Activated T-cell treated with anti-CD3 and anti-CD28 coated beads, Interleukin-2, amount 50 U/mL, for 24 hours (primary cell): ENCODE measurements at places on chromosomes 7 and 10.

GRCh38 chr10:63920926-63921325 lies 399.7 kb downstream of the REEP3 start:
- no peak for DNase-seq

DNA sequence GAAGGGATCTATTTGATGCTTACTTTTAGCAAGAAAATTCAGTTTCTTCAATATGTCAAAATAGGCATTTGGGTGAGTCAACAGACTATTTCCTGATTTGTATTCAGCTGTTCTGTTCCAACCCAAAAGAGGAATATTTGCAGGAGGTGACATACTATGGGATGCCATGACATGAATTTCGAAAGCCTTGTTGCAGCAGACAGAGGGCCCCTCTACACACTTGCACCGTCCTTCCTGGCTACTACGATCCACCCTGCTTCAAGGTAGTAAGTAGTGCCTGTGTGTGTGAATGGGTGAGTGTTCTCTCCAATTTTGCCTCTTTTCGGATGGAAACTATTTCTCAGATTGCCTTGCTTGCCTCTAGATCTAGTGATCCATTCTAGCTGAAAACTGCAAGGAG lies 413.0 kb upstream of the ADARB2 start:
- no peak for DNase-seq

GRCh38 chr7:82729172-82730030 lies 285.8 kb upstream of the CACNA2D1 start:
- DNase-seq, result no peak

DNA sequence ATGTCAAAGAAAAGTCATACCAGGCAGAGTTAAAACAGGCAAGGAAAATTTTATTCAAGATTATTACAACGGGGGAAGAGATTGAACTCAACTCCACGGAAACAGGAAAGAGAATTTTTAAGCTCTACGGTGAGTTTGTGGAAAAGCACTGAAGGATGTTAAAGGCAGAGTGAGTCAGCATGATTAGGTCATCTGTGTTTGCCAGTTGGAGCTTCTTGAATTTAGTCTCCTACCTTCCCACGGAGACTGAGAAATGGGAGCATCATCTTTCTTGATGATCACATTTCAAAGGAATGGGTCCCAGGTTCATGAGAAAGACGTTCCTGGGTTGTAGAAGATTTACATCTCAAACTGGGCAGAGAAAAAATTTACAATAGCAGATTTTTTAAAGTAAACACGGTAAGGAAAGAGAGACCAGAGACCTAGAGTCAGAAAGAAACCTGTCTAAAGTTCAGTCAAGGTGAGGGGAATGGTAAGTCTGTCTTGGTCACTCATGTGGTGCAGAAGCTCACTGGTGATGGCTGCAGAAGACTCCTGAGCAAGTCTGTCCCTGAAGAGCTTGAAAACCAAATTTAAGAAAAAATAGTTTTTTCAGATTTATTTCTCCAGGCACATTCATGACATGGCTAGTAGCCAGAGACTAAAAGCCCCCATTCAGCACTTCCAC lies 516.9 kb upstream of the LRRN3 start:
- DNase-seq, result no peak

DNA sequence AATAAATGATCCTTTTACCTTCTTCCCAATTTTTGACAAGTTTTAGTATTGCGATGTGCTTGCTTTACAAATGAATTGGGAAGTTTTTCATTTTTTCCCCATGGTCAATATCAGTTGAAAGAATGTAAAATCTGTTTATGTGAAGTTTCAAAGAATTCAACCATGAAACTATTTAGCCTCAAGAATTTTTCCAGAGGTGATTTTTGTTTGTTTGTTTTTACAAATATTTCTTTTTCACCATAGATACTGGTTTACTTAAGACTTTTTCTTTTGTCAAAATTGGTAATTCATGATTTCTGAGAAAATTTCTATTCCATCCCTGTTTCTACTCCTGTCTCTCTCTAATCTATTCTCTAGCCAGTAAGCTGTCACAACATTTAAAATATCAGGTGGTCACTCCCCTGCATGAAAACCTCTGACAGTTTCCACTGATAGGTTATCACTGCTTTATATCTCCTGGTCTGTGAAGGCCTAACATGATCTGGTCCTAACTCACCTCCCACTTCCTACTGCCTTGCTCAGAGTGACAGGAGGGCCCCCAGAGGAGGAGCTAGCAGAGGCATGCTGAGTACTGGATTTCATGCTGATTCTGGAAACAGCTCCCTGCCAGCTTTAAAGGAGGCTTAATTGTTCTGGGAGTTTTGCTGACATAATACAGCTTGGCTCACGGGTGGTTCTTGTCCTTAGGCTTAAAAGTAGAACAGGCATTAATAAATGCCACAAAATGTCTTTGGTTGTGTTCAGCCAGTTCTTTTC lies 7.6 kb upstream of the ARMS2 start:
- no peak for DNase-seq

DNA sequence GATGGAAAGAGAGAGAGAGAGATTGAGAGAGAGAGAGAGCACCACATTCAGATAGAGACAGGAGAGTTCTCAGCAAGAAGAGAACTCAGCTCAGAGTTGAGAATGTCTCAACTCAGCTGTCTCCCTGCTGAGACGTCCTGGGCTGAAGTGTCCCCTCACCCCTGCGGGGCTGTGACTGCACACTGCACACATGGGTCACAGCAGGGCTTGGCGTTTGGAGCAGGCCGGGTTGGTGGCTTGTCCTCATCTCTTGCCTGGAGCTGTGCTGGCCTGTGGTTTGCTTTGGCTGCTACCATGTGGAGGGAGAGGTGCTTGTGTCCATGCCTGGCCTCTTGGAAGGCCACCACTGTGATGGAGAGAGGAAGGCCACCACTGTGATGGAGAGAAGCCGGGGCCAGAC lies 167.9 kb downstream of the RNF216 start:
- no peak for DNase-seq

- DNase-seq, result no peak
These were observed 7.3 kb downstream of the C7orf57 start for GRCh38 chr7:48042636-48043035.

GRCh38 chr10:48792121-48792520 lies 107.4 kb downstream of the WDFY4 start:
- no peak for DNase-seq

DNA sequence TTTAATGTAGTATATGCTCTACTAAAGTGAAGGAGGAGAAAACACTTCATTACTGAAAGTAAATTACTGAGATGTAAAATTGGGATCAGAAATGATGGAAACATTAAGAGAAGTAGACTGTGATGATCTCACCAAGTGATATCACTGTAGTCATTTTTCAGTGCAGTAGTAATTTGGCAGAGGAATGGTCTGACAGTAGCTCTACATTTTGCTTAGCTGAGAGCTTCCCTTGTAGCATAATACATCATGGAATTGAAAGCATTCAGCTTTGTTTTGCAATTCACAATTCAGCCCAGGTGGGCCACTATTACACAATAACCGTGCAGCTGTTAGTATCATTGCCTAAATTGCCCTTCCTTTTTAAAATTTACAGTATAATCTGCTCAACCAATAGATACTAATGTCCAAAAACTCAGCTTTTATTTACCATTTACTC lies 19.4 kb upstream of the CABCOCO1 start:
- no peak for DNase-seq

DNA sequence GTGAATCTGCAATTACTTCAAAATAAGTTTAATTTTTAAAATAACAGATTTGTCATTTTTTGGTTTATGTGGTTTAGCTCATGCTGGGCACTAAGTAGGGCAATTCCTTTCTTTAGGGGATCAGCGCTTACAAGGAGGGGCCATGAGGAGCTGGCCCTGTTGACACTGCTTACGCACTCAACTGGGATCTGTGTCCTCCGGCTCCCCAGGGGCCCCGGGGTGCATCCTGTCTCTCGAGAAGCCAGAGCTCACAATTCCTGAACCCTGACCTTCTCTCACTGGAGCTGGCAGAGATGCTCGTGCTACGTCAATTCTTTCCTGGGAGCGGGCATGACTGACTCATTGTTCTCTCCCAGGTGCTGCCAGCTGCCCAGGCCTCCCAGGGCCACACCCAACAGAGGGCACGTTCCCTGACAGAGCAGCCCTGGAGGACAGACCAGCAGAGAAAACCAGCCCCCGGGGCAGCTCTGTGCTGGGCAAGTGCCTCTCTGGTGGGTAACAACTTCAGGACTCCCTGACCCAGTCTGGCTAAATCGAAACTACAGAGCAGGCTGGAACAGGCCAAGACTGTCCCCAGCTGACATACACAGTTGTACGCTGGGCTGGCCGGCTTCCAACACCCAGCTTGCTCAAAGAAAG lies 36.8 kb downstream of the CTBP2 start:
- no peak for DNase-seq

GRCh38 chr7:19932549-19933249 lies 159.3 kb upstream of the TMEM196 start:
- no peak for DNase-seq

DNA sequence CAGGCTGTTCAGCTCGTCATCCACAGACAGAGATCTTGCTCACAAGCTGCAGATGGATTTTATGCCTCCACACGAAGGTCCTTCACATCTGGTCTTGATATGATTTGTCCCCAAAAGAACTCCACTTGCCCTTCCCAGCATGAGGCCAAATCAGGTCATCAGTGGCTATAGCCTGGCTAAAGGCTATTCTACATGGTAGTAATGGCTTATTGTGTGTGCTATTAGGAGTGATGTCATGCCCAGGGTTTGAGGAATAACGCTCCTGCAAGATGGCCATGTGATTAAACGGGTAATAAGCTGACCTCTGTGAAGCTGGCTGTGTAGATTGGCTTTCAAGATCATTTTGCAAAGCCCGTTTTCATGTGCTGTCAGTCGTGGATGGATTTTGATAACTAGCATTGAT lies 313.8 kb downstream of the FRMD4A start:
- no peak for DNase-seq

DNA sequence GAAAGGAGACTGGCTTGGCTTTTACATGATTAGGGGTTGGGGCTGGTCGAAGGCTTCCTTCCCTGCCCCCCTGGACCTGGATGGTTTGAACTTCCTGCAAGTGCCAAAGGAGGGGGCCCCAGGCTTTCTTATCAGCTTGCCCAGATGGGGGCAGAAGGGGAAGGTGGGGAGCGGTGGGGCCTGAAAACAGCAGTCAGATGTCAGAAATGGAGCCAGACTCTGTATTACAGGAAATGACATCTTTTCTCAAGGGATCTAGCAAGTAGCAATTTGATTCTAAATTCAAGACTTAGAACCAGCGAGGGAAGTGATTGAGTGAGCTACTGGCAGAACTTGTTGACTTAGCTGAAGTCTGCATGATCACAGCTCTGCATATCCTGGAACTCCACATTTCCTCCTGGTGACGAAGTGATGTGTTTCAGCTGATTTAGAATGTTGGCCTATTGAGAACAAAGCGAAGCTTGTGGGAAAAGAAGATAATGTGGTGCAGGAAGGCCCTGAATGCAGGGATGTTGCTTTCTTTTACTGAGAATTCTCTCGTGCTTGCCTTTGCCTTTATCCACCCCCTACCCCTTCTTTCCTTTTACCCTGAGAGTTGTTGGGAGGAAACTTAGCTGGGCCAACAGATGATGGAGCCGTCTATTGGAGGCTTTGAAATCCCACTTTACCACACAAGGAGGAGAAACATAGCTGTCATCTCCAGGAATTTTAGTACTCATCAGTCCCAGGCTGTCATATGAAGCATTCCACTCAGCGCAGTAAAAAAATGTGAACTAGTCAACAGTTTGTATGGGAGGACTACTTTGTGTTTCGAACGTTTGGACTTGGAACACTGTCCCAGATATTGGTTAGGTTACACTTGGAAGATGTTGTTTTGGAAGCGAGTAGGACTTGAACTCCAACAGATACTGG lies 43.2 kb downstream of the CCNY start:
- no peak for DNase-seq

DNA sequence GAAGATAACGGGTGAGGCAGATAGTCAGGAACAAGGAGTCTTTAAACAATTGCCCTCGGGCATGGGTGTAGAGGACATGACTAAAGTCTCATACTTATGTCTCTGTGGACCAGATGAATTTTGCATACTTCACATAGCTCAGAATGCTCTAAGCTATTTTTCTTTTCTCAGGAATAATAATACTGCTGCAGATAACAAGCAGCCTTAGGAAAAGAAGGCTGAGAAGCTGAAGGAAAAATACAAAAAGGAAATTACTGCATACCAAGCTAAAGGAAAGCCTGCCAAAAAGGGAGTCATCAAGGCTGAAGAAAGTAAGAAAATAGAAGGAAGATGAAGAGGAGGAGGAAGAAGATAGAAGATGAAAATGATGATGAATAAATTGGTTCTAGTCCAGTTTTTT lies 13.4 kb upstream of the ERCC6 start:
- DNase-seq, result no peak

- DNase-seq, result no peak
These were observed 34.1 kb upstream of the TSPAN33 start for GRCh38 chr7:129110258-129110981.
